ENCODE measurements at places on chromosomes 13 and 19.

GRCh38 chr13:24179486-24179850, 18.9 kb downstream of the SPATA13 start:
- no peaks in the 10 kb centered on the region for H3K4me1 ChIP-seq
- H3K4me3 ChIP-seq: no peak overlapping the region
- no peak overlapping the region for H3K27ac ChIP-seq
- H3K36me3 ChIP-seq: no peaks in the 10 kb centered on the region
- no peaks in the 10 kb centered on the region for H3K27me3 ChIP-seq

DNA sequence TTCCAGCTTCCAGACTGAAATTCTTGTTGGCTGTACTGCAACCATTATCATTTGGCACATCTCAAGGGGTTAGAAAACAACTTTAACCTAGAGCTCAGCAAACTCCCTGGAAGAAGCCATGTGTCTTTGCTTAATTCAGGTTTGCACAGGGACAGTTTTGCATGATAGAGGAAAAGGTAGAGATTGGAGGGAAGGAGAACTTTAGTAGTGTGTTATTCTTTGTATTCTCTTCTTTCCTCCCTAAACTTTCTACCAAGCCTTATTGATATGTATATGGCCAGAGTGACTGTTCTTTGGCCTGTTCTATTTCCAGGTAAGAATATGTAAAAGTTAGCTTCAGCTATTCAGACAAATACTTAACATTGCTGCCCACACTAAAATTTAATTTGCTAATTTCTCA, 53.1 kb downstream of the UGGT2 start:
- no peak for DNase-seq
- no peaks in the 10 kb centered on the region for H3K27me3 ChIP-seq
- H3K36me3 ChIP-seq: no peaks in the 10 kb centered on the region
- no peak overlapping the region for H3K4me3 ChIP-seq
- H3K4me1 ChIP-seq: no peaks in the 10 kb centered on the region
- no peak overlapping the region for H3K27ac ChIP-seq

DNA sequence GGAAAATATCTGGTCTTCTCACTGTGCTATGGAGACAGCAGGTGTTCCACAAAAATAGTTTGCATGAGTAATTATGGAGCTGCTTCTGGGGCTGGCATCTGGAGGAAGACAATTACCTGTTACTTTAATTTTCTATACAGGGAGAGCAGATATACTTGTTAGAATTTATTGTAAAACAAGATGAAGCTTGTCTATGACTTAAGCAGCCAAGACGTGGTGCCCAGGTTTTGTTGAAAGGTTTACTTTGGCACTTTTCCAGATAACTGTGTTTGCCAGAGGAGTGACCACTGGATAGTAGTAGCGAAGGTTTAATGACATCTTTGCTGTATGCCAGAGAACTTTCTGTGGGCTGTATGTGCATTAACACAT, 134.5 kb upstream of the KL start:
- no peak for DNase-seq
- no peak overlapping the region for H3K4me3 ChIP-seq
- no peaks in the 10 kb centered on the region for H3K36me3 ChIP-seq
- H3K4me1 ChIP-seq: no peaks in the 10 kb centered on the region
- no peak overlapping the region for H3K27ac ChIP-seq

DNA sequence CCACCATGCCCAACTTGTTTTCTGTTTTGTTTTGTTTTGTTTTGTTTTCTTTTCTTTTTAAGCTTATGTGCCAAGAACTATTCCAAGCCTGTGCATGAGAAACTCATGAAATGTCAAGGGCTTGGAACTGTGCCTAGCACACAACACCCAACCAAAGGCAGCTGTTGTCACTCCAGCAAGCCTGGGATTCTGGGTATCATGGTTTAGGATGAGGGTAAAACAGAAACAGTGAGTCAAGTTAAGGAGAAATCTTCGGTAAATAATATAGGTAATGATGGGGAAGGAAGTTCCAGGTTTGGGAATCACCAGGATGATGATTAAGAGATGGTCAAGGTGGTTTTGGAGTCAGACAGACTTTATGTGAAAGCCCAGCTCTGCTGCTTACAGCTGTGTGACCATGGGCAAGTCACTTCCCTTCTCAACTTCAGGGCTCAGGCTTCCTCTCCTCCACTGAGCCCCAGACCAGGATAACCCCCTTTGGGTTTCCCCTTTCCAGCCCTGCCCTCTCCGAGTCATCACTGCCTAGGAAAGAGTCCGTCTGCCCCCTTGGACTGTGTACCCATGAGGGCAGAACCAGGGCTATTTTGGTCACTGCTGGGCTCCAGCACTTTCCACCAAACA, 5.0 kb downstream of the PVR start:
- DNase-seq: no peak
- H3K4me1 ChIP-seq: no peaks in the 10 kb centered on the region
- H3K27me3 ChIP-seq: peaks cover 2% of the 10 kb centered on the region
- H3K36me3 ChIP-seq: no peaks in the 10 kb centered on the region
- H3K27ac ChIP-seq: no peak overlapping the region
- no peak overlapping the region for H3K4me3 ChIP-seq

DNA sequence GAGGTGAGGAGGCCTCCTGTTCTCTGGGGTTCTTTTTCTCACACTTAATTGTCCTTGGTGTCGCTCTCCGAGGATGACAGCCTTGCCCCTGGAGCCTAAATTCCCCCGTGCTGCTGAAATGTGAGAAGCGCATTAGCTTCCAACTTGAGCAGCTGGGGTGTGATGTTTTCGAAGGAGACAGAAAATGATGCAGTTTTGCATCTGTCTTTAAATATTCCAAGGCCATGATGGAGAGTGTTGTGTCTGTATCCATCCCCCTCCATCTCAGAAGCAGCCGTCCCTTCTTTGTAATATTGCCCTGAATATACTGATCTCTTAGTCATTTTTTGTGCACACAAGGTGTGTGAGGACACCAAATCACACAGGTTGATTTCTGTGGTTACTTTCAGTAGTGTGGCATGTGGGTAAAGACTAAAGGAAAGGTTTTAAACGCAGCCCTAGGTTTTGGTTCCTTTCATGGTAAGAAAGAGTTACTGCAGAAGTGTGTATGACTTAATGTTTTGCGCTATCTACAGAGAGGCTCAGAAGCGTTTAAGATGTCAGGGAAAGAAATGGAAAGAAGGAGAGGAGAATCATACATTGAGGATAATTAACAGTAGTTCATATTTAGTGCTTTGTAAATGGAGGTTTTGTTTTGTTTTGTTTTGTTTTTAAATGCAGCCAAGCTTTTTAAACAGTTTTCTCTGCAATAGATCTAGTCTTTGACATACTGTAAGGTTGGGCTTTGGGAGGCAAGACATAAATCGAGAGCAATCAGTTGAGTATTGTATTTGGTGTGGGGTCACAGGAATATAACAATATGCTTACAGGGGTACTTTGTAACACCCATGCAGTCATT, 1.6 kb downstream of the NBEA start:
- no peaks in the 10 kb centered on the region for H3K36me3 ChIP-seq
- H3K27me3 ChIP-seq: no peaks in the 10 kb centered on the region
- peak overlapping the region; percentile 68 for H3K4me3 ChIP-seq
- H3K4me1 ChIP-seq: no peaks in the 10 kb centered on the region

DNA sequence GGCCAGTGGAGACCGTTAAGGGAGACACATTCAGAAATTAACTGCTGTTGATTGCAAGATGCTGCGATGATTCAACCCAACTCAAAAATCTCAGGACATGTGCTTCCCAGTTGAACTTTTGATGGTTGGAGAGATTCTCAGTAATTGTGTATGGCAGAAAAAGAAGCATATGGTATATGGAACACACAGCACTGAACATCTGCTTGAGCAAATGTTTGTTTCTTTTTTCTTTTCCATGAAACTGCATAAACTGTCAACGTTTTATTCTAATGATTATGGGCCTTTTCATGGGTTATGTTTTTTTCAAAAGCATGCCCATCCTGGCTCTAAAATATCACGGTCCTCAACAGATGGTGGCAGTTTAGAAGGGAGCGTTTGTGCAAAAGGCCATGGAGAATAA, 40.1 kb upstream of the USP29 start:
- H3K27me3 ChIP-seq: no peaks in the 10 kb centered on the region
- no peak overlapping the region for H3K27ac ChIP-seq
- no peaks in the 10 kb centered on the region for H3K36me3 ChIP-seq
- H3K4me3 ChIP-seq: no peak overlapping the region
